ENCODE measurements at places on chromosomes 3 and 15. TPM values are rescaled to one million over a fixed set of nuclear protein-coding genes. Genes with fewer than 3 reads are reported as not detected.

GRCh38 chr3:175477651-175478224 lies 618.6 kb downstream of the NAALADL2 start:
- no peak for DNase-seq

Gene LTK
- 0.07 TPM for total RNA-seq

DNA sequence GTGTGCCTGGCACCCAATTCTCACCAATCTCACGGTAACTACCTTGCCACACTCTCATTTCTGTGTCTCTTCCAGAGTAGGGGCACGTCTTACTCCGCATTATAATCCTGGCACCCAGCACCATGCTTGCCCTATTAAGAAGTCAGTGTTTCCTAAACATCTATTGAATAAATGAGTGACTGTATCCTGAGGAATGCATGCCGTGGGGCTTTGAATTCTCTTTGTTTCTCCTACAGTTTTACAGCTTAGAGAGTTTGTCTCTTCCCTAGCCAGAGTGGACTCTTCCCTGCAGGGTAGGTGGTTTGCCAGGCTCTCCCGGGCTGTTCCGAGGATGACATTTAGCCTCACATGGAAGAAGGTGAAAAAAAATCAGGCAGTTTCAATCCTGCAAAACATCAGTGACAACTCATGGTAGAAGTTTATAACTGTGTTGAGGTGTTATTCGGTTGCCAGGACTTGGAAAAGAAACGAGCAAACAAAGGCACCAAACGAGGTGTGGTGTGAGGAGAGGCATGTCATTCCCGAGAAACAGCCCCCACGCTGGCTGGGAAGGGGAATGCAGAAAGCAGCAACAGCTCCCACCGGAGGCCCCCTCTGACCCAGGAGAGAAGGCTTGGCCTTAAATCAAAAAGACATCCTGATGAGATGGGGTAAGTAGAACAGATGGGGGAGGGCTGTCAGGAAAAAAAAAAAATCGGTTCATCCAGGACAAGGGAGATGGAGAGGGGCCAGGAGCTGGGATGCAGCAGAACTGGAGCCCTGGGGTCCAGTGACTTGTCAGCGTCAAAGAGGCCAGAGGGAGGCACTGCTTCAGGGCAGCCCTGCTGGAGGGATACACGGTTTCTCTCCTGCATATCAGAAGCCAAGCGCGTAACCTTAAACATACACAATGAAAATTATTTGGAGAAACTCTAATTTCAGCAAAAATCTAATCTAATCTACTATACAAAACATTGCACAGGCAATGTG lies 168.4 kb upstream of the ARRDC4 start:
- peak; percentile 14 for DNase-seq

DNA sequence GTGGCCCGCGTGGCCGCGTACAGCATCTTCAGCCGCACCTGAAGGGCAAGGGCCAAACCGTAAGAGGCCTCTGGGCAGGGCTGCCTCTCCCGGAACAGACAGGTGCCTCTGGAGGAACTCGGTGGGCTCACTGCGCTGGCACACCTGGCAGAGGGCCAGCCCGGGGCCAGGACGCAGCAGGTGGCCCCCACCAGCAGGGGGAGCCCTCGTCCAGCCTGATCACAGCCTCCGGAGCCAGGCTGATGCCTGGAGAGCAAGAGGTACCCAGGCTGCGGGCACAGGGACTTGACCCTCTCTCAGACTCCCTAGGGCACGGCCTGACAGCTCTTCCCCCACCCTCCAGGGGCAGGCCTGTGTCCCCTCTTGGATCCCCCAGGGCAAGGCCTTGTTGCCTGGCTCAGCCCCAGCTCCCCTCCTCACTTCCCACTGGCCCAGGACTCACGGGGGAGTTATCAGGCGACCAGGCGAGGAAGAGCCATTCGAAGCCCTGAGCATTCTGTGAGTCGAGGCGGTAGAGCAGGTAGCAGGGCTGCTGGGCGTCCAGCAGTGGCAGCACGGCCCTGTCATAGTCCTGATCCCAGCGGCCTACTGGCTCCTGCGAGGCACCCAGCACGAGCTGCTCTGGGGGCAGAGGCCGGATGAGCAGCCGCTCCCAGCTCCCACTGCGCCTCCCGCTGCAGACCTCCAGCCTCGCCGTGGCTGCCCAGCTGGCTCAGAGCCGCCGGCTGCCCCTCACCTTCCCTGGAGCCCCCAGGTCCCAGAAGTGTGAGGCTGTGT lies 6.2 kb upstream of the TLR9 start:
- peak; percentile 95 for DNase-seq

Gene ITGA11
- 0.03 TPM for total RNA-seq

DNA sequence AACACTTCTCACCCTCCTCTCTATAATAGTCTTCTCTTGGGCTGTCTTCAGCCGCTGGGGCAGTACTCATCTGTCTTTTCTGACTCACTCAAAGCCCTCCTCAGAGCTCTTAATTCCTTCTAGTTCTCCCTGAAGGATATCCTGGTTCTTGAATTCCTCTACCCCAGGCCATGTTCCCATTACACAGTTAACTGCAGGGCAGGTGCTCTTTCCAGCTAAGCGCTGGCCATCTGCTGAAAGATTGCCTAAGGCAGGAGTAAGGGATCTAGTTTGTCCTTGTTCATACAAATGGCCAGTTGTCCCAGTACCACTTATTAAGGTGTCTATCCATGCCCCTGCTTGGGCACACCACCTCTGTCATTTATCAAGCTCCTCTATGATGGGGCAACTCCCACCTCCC lies 10.2 kb upstream of the SPG11 start:
- DNase-seq = no peak

DNA sequence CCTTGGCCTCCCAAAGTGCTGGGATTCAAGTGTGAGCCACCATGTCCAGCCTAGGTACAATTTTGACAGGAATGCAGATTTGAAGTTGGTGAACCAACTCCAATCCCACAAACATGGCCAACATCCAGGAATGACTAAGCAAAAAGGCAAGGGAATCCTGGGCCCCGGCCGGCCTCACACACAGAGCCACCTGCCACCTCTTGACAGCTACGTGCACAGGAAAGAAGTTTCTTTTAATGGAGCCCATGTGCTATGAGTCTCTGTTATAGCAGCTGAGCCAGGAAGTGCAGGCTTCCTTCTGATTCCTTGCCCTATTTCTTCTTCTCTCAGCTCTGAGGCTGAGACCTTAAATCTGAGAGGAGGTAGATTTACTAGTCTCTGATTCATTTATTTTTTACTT lies 8.8 kb downstream of the TMEM40 start:
- DNase-seq = no peak

Gene TMEM212
- total RNA-seq = not detected

Gene GRM2
- total RNA-seq = 2.4 TPM

DNA sequence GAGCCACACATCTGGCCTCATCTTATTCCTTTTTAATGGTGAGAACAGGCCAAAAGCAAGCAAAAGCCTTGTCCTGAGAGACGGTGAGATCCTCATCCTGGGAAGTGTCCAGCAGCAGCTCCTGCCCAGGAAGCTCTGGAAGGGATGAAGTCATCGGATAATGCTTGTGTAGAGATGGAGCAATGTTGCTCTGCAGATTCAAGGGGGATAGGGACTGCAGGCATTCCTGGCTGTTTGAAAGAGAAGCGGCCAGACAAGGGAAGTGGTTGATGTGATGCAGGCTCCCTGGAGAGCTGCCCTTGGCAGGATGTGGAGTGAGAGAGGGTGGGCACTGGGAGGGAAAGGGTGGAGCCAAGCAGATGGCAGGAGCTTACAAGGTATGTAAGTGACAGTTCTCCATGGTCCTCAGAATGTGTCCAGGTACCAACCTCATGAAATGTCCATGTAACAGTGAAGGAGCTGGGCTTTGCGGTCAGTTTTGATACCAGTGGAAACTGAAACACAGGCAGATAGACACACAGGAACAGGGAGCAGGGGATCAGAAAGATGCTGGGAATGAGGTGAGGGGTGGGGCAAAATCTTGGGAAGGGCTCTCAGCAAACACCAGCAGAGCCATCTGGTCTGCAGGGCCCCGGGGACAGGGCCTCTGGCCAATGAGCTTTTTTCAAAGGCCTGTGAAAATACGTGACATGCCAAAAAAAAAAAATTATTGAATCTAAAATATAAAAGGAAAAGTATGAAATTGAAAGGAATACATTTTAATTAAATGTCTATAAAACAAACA lies 32.2 kb upstream of the LACTB start:
- peak; percentile 53 for DNase-seq

DNA sequence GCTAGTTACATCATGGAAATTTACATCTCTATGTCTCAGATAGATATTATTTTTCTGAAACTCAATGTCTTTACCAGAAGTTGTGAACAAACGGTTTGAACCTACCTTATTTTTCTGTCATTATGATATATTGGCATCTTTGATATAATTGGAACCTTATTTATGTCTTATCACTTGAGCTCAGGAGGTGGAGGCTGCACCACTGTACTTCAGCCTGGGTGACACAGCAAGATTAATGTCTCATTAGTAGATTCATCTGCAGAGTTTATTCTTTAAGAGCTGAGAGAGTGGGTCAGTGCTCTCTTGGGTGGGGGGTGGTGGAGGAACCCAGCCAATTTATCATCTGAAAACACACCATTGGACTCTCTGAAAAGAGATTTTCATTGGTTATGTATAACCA lies 21.4 kb downstream of the SCG3 start:
- DNase-seq = no peak

GRCh38 chr3:115961380-115961779 lies 338.1 kb downstream of the GAP43 start:
- DNase-seq = no peak

GRCh38 chr3:52779011-52779836 lies 1.8 kb downstream of the ITIH1 start:
- peak; percentile 17 for DNase-seq

GRCh38 chr15:93980261-93980911 lies 251.0 kb upstream of the MCTP2 start:
- no peak for DNase-seq

Data from H7 (cell line).